ENCODE measurements at places on chromosomes 13 and 19.

DNA sequence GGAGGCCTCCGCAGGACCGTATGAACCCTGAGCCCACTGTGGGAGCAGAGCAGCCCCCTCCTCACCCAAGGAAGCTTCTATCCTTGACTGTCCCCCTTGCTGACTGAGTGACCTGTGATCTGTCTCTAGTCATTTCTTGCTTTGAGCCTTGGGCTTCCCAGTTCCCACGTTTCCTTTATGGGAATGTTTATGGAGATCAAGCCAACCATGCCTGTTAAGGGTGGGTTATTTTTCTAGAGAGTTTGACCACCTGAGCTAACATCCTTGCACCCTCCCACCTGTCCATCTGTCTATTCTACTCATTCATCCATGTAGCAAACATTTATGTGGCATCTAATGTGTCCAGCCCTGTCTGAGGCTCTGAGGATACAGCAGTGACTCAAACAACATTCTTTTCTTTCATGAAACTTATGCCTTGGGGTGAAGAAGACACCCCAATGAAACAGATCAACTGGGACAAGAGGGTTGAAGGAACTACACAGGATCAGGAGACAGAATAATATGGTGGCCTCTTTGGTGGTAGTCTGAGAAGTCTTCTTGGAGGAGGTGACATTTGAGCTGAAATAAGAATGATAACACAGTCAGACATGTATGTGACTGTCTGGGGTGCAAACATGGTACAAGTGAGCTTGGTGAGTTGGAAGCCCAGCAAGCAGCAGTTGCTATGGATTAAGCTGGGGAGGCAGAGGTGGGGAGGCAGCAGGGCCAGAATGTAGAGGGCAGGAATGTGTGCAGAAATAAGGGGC lies 30.5 kb downstream of the CERS4 start:
- no peak for DNase-seq

GRCh38 chr13:60028021-60028420 lies 135.7 kb downstream of the DIAPH3 start:
- no peak for DNase-seq

- DNase-seq = no peak
Measured at GRCh38 chr19:33823341-33823740, 26.7 kb downstream of the KCTD15 start.

DNA sequence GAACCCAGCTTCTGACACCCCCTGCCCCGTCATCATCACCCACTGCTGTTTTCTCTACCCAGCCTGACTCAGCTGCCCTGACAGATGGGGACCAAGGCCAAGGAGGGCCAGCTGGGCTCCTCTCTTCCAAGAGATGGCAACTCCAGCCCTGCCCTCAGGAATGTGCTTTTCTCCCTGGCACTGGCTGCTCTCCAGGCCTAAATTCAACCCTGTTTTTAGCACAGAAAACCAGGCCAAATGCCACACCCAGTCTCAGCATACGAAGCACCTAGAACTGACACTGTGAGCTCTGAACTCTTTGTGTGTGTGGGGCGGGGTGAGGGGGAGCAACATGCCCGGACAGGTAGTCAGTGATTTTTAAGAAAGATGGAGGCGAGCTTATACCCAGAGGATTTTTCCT lies 23.4 kb upstream of the IGFL1 start:
- DNase-seq = no peak

GRCh38 chr19:46974181-46974580 lies 45.5 kb upstream of the NPAS1 start:
- DNase-seq = no peak

GRCh38 chr19:39953915-39954314 lies 17.1 kb upstream of the PSMC4 start:
- no peak for DNase-seq

- no peak for DNase-seq
Measured at GRCh38 chr13:110444226-110444653, 117.3 kb downstream of the RAB20 start.

DNA sequence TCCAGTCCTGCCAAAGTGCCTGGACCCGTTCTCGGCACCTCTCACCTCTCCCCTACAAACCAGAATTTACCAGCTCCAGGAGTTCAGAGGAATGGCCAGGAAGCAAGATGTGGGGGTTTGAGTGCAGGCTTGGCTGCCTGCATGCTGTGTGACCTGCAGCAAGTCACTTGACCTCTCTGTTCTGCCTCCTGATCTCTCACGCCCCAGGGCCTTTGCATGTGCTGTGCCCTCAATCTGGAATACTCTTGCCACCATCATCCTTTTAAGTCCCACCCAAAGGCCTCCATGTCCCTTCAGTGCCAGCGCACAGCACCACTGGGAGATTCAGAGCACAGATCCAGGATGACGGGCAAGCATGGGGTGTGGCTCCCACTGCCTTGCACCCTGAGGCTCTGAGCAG lies 43.4 kb downstream of the MYO9B start:
- DNase-seq = no peak

DNA sequence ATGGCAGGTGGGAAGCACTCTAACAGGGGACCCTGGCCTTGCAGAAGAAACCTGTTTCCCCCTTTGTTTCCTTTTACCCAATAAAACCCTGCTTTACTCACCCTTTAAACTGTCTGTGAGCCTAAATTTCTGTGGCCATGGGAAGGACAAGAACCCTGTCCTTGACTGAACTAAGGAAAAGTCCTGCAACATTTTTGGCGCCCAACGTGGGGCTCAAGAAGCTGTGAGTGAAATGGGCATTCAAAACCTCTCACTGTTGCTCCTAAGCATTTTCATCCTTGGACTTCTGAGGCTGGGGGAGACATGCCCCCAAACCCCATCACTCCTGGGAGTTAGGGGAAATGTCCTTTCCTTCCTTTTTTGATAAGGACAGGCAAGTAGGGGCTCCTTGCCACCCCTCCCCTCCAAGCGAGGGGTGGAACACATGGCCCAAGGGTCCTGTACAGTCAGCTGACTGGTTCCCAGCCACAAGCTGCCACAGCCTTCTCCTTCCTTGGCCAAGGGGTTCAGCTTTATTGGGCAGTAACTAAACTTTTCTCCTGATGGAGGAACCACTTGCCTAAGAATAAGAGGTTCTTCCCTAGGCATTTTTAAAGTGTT lies 381.6 kb downstream of the KLF5 start:
- DNase-seq = no peak

DNA sequence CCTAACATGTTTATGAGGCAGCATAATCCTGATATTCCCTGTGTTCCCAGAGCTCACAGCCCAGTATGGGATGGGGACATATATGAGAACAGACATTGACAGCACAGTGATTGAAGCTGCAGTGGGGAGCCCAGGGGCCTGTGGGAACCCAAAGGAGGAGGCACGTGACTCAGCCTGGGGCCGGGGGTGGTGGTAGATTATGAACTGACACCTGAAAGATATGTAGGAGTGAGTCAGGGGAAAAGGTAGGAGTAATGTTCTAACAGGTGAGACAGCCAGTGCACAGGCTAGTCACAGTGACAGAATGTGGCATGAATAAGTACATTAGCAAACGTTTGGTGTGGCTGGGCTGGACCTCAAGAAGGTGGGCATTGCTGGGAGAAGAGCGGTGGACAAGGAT lies 29.0 kb downstream of the CKM start:
- no peak for DNase-seq

- DNase-seq = no peak
Measured at GRCh38 chr19:10450853-10451609, 30.7 kb downstream of the PDE4A start.

DNA sequence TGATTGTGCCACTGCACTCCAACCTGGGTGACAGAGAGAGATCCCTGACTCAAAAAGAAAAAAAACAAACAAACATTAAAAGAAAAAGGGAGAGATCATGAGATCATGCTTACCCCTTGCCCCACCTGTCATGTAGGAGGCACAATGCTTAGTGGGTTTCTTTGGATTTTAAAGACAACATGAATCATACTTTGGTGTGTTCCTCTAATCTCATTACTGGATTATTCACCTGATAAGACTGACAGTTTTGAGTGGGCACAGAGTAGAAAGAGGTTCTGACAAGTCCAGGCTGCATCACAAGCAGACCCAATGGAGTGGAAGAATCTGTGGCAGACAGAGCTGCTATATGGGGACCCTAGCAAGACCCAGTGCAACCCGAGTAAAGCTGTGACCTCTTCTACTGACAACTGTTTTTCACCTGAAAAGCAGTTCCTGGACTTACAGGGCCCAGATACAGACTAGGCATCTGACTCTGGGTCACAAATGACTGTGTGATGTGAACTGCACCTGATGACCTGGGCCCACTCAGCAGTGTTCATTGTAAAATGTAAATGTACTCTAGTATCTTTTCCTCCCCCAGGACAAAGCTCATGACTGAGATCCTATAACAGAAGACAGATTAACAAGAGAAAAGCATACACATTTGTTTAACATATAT lies 28.9 kb upstream of the USP12 start:
- DNase-seq = no peak

DNA sequence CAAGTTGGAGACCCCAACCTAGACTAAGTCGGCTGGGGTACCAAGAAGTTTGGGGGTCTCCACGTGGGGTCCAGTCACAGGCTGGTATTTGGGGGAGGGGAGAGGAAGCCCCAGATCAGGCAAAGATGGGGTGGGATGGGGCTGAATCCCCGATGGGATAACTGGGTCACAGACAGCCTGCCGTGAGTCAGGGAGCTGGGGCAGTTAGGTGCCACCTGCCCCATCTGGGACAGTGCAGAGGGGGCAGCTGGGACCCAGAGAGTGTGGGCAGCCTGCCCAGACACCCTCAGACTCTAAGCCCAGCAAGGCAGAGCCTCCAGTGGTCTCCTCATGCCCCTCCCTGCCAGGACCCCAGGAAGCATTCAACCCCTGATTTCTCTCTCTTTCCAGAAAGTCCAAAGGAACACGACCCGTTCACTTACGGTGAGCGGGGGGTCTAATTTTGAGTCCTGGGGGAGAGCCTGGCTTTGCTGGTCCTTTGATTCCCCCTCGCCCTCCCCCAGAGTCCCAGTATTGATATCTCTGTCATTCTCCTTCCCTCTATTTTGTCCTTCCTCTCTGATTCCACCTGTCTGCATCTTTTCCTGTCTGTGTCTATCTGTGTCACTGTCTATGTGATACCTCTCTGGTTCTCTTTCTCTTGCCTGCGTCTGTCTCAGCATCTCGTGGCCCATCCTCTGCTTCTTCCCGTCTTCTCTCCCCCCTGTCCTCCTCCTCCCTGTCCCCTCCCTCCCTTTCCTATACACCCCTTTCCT lies 1.8 kb downstream of the FXYD1 start:
- no peak for DNase-seq

GRCh38 chr19:40529093-40529954 lies 47.3 kb upstream of the SHKBP1 start:
- DNase-seq = peak; percentile 82

- no peak for DNase-seq
Measured at GRCh38 chr13:107459430-107459829, 755.9 kb downstream of the LIG4 start.

- DNase-seq = no peak
Measured at GRCh38 chr13:107035186-107035585, 467.2 kb upstream of the ARGLU1 start.

DNA sequence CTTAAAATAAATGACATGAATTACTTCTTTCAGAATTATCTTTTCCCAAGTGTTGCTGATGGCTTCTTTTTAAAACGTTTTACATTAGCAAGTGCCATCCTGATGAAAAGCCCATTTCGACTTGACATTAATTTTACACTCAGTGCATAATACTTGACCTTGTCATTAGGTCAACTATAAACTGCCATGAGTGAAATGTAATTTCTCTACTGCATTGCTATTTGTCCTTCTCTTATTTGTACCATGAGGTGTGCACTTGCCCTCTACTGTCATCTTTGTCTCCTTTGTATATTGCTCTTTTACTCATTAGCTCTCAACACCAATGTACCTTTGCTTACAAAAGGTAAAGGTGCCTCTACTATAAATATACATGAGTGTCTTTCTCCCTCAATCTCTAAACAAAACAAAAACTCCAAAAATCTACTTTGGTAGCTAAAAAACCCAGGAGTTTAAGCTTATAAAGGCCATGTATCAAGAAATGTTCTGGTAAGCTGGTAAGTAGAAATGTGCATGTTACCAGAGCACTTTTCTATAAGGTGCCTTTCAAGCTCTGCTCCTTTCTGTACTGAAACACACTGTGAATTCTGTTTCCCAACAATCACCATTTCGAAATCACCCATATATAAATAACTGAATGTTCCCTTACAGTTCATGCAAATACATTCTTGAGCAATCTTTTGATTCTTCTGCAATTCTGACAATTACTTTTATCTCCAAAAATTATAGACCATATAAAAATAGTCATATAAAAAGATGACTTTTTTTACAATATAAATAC lies 351.4 kb downstream of the SLITRK5 start:
- no peak for DNase-seq

DNA sequence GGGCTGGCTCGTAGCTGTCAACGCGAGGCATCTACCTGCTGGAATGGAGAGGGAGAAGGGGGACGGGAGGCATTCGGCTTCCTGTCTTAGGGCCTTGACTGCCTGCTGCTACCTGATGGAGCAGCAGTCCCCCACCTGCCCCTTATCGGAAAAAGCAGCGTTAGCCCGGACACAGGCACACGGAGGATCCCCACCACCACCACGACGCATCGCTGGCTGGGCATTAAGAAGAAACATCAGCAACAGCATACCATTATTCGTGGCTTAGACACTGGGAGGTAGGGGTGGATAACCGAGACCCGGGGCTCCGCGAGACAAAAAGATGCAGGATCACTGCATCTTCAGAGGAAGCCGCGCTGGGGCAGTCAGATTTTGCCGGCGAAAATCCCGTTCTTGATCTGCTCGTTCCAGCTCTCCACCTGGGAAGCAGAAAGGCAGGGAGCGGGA lies 1.1 kb downstream of the COX6B2 start:
- DNase-seq = no peak

DNA sequence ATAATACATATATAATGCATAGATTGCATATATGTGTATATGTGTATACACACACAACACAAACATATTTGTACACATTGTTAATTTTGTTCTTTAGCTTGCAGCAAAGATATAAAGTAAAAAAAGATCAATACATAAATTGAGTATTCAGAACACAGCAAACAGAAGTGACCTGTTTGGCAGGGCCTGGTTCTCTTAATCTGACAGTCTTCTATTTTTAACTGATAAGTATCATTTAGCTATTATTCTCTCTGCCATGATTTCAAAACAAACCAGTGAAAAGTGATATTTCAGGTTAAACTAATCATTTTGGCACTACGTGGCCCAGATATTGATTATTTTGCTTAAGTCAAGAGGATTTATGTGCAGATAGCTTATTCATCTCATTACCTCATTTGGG lies 309.4 kb downstream of the OXGR1 start:
- no peak for DNase-seq

DNA sequence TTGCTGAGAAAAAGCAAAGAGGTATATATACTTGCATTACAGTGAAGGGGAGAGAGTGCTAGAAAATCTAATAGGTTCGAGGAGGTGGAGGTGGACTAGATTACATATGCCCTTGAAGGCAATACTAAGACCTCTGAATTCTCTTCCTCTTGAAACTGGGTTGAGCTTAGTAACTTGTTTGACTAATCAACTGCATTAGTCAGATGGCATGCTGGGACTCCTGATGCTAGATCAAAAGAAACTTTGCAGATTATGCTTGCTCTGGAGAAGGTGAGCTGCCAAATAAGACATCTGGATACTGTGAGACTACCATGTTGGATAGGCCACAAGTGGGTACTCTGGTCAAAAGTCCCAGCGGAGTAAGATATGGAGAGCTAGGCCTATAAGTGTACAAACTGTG lies 331.3 kb downstream of the KLF5 start:
- no peak for DNase-seq

- no peak for DNase-seq
Measured at GRCh38 chr19:15897738-15898276, at the start of gene CYP4F2. TSS of gene CYP4F2 (minus strand) at chr19:15898074. CDS start at chr19:15897611, 463 bp downstream.

- DNase-seq = no peak
Measured at GRCh38 chr19:49786376-49786820, 19.6 kb downstream of the AP2A1 start.

All from SK-N-DZ (cell line).